ENCODE measurements at places on chromosomes 4 and X. TPM values are rescaled to one million over a fixed set of nuclear protein-coding genes. Genes with fewer than 3 reads are reported as not detected.
A peak's percentile ranks its signal among the peaks of the same experiment; 100 is the strongest.

The SHOX gene
- total RNA-seq, result not detected

The NEIL3 gene
- 0.15 TPM for total RNA-seq

The UBL4A gene
- total RNA-seq, result 41.3 TPM

The EREG gene
- not detected for total RNA-seq

GRCh38 chrX:19683817-19684216, 168.5 kb upstream of the MAP3K15 start:
- peak; percentile 19 for DNase-seq

- DNase-seq, result no peak
Measured at GRCh38 chr4:2626231-2626630, 89.8 kb downstream of the FAM193A start.

- DNase-seq, result no peak
Measured at GRCh38 chrX:74585766-74586165, 28.7 kb downstream of the RLIM start.

GRCh38 chrX:134622056-134622812, 36.0 kb downstream of the PLAC1 start:
- no peak for DNase-seq

DNA sequence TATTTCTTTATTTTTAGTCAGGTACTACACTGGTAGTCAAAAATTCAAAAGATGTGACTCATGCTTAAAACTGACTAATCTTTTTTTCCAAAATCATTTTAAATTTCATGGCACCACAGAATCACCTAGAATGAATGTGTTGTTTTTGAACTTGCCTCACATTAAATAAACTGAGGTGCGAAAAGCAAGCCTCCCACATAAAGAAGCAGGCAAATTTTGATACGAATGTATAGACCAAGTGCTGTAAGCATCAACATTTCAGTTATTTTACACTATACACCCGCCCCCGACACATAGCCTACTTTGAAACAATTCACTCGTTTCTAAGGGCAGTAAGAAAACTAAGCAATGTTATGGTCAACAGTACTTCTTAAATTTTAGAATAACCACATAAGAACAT, 94.3 kb downstream of the MRPL1 start:
- no peak for DNase-seq

GRCh38 chrX:5788910-5789309, 439.8 kb downstream of the NLGN4X start:
- no peak for DNase-seq

GRCh38 chr4:88697141-88697540, 488 bp downstream of the NAP1L5 start:
- no peak for DNase-seq

DNA sequence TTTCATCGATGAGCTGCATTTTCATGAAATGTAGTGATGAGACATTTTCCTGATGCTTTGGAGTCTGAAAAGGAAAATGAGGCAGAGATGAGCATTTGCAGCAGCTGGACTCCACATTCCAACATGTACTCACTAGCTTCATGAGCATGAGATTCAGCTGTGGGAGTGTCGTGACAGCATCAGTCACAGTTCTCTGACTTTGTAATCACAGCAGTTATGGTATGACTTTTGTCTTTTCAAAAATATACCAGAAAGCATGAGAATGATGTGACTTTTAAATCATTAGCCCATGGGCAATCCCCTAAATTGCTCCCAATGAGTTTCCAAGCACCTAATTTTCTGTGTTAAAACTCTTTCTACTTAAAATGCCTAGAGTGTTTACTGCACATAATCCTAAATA, 18.3 kb upstream of the MSL3 start:
- DNase-seq, result no peak

GRCh38 chrX:41391606-41392005, 55.5 kb upstream of the NYX start:
- DNase-seq, result no peak

- DNase-seq, result no peak
Measured at GRCh38 chr4:100657187-100657586, 139.4 kb upstream of the EMCN start.

DNA sequence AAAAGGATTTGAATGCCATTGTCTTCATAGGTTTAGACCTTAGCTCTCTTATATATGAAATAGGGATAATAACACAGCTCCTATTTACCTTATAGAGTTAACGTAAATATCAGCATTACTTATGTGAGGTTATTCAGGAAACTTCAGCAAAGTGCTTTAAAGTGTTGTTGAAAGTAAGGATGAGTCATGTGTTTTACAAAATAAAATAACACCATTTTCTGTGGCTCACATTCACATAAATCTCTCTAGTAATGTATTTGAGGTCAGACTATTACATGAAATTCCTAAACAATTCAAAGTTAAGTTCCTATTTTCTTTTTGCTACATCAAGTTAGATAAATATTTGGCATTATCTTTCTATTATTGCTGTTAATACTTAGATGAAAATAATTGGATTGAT, 2.9 kb downstream of the GNRHR start:
- DNase-seq, result no peak

- DNase-seq, result no peak
Measured at GRCh38 chr4:142598132-142598531, 248.0 kb downstream of the INPP4B start.

GRCh38 chrX:5397409-5397808, 831.3 kb downstream of the NLGN4X start:
- no peak for DNase-seq

- DNase-seq, result no peak
Measured at GRCh38 chr4:760616-761015, 55.0 kb downstream of the PCGF3 start.

GRCh38 chrX:9204560-9204959, 170.6 kb upstream of the FAM9B start:
- no peak for DNase-seq
